ENCODE measurements at places on chromosomes 1 and 21.

DNA sequence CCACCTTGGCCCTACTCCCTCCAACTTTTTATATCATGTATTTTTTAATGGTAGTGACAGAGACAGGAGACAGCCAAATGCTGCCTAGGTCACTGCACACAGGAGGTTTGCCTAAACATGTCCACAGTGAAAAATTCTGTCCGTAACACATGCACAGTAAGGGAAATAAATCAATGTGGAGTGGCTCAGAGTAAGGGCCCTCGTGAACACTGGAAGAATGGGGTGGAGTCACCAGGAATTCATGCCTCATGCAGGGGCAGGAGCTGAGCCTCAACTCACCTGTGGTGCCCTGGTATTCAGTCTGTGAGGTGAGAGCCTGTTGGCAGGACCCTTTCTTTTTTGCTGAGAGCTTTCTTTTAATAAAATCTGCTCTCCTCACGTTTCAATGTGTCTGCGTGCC is 289.1 kb downstream of the TGFB2 start:
- no peak for DNase-seq

- no peak for DNase-seq
These were observed 437.0 kb downstream of the MATN1 start for GRCh38 chr1:30286241-30286987.

DNA sequence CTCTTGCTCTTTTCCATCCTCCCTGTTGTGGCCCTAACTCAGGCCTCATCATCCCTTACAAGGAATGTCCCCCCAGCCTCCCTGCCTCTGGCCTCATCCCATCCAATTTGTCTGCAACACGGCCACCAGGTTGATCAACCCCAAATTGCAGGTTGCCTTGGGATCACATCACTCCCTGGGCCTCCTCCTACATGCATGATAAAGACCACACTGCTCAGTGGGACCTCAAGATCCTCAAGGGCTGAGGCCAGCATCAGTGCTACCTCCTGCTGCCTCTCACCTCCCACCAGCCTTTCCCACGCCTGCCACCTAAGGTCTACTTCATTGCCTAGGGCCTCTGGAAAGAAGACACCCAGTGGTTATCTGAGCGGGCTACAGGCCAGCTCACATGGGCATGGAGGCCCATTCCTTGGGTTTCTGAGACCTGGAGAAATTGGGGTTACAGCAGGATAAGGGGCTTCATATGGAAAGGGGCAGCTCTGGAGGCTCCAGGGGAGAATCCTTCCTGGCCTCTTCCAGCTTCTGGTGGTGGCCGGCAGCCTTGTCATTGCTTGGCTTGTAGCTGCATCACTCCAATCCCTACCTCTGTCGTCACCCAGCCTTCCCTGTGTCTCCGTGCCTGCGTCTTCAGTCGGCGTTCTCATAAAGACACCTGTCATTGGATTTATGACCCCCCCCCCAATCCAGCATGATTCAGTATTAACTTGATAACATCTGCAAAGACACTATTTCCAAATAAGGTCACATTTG is 60.5 kb downstream of the KLHDC7A start:
- DNase-seq = no peak

- no peak for DNase-seq
These were observed 36.9 kb upstream of the FNBP1L start for GRCh38 chr1:93411000-93411399.

- DNase-seq = no peak
These were observed 40.7 kb downstream of the DHCR24 start for GRCh38 chr1:54846301-54846700.

- DNase-seq = no peak
These were observed 343.0 kb downstream of the AMY1C start for GRCh38 chr1:104092698-104093097.

- no peak for DNase-seq
These were observed 1.2 kb downstream of the SPATA46 start for GRCh38 chr1:162375463-162375862.

DNA sequence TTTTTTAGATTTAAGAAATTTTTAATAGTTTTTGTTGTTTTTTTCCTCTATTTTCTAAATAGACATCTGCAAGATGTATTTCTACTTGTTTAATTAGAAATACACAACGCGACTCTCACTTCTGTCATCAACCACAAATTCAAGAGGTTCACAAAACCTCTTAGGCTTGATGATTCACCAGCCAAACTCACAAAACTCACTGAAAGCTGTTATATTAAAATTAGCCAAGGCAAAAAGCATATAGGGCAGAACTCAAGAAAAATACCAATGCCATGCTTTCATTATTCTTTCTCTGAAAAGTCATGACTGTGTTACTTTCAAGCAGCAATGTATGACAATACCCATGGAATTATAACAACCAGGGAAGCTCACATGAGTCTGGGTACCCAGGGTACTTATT is 487.0 kb upstream of the RGS18 start:
- no peak for DNase-seq

DNA sequence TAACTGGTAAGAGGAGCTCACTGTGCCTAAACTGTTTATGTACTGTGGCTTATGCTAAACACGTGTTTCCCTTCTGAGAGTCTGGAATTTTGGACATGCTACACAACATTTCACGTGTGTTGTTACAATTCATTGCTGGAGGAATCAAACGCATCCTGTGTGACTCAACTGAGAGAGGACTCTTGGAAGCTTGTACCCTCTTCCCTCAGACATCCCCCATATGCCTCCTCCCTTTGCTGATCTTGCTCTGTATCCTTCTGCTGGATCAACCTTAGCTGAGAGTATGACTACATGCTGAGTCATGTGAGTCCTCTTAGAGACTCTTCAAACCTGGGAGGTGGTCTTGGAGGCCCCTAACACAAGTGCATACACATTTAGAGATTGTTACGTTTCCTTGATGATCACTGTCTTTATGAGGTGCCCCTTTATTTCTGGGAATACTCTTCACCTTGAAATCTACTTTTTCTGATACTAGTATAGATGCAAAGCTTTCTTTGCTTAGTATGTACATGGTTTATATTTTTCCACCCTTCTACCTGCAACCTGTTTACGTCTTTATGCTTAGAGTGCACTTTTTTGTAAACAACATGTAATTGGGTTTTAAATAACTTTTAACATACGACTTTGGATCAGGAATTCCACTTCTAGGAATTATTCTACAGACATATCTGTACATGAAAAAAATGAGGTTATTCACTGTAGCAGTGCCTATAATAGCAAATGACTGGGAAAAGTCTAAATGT is 8.7 kb downstream of the NPHP4 start:
- no peak for DNase-seq

DNA sequence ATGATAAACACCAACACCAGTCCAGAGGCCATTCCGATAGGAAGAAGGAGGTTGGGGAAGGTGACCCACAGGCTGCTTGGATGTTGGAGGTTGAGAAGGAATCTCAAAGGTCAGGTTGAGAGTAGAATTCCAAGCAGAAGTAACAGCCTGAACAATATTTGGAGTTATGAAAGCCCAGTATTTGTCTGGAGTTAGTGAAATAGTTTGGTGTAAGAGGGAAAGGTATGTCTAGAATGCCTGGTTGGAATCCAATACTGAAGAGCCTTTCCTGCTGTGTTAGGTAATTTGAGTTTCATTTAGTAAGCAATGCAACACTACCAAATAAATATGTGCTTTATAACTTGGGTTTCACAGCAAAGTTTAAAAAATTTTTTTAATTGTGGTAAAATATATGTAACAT is 70.5 kb upstream of the MCOLN3 start:
- no peak for DNase-seq

GRCh38 chr1:92747735-92748134 is 37.2 kb downstream of the EVI5 start:
- no peak for DNase-seq

DNA sequence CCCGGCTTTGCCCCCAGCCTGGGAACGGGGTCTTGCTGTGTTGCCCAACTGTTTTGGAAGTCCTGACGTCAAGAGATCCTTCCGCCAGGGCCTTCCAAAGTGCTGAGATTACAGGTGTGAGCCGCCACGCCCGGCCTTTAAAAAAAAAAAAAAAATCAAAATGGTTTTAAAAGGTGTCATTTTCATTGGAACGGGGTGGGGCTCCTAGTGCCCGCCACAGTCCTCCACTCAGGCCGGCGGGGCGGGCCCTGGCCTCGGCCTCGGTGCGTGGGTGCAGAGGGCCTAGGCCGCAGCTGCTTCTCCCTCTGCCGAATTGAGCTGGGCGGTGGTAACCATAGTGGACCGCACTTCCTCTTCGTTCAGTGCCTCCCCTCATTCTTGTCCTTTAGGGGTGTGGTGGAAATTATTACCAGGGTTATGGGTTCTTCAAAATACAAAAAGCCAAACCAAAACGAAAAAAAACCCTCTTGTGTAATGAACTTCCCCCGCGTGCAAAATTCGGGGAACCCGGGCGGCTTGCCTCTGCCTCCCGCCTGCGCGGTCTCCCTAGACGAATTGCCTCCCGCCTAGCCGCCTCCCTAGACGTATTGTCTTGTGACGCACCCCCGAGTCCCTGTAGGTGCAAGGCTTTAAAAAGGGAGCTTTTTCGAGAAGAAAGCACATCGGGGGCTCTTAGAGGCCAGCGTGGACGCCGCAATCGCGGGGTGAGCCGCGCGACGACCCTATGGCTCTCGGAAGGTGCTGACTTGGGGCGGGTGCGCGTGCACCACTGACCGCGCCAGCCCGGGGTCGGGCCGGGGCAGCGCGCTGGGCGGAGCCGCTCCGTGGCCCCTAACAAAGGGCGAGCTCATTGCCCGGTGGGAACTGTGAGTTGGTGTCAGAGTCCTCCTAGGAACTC is 10.5 kb upstream of the SPEN start:
- no peak for DNase-seq

GRCh38 chr1:85603086-85603880 is 22.7 kb downstream of the CCN1 start:
- no peak for DNase-seq

GRCh38 chr1:3557366-3557765 is 53.9 kb downstream of the MEGF6 start:
- no peak for DNase-seq

GRCh38 chr1:22131875-22132486 is 10.9 kb downstream of the WNT4 start:
- no peak for DNase-seq

GRCh38 chr1:8794605-8795004 is 22.8 kb downstream of the RERE start:
- no peak for DNase-seq

- no peak for DNase-seq
These were observed 2.5 kb downstream of the SDC3 start for GRCh38 chr1:30905916-30906620.

DNA sequence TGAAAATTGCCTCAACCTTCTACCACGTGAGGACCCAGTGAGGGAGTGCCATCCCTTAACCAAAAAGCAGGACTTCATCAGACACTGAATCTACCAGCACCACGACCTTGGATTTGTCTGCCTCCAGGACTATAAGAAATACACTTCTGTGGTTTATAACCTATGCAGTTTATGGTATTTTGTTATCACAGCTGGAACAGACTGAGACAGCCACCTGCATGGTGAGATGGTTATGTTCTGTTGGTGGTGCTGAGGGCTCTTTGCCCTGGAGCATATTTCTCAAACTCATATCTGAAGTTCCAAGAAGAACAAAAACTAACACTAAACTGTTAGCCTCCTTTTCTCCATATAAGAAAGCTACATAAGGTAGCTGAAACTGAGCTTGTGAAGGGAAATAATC is 69.8 kb upstream of the RGS18 start:
- no peak for DNase-seq
